SJSA1 (cell line): ENCODE measurements at places on chromosomes 12 and 14. TPM values are rescaled to one million over a fixed set of nuclear protein-coding genes. Genes with fewer than 3 reads are reported as not detected.
A peak's percentile ranks its signal among the peaks of the same experiment; 100 is the strongest.

GRCh38 chr14:25537846-25538455, 488.0 kb upstream of the STXBP6 start:
- H3K27me3 ChIP-seq = no peaks in the 10 kb centered on the region
- peak; percentile 6 for DNase-seq
- H3K4me3 ChIP-seq = no peak overlapping the region
- H3K36me3 ChIP-seq = no peaks in the 10 kb centered on the region

GRCh38 chr14:34750670-34751069, 36.3 kb upstream of the CFL2 start:
- peaks cover 7% of the 10 kb centered on the region for H3K36me3 ChIP-seq
- no peak overlapping the region for H3K4me3 ChIP-seq
- no peak for DNase-seq
- peaks cover 8% of the 10 kb centered on the region for H3K4me1 ChIP-seq
- no peak overlapping the region for H3K27ac ChIP-seq
- no peaks in the 10 kb centered on the region for H3K27me3 ChIP-seq

- no peaks in the 10 kb centered on the region for H3K36me3 ChIP-seq
- DNase-seq = no peak
- H3K27me3 ChIP-seq = no peaks in the 10 kb centered on the region
- H3K4me3 ChIP-seq = no peak overlapping the region
- H3K4me1 ChIP-seq = no peaks in the 10 kb centered on the region
- H3K27ac ChIP-seq = no peak overlapping the region
Observed at GRCh38 chr14:86462193-86462753, 932.3 kb downstream of the FLRT2 start.

- no peak overlapping the region for H3K4me3 ChIP-seq
- no peak overlapping the region for H3K27ac ChIP-seq
- no peaks in the 10 kb centered on the region for H3K4me1 ChIP-seq
- no peak for DNase-seq
- 0 out of 2 replicates have a peak, but pooled peaks cover 4% of the 10 kb centered on the region for H3K27me3 ChIP-seq
- H3K36me3 ChIP-seq = no peaks in the 10 kb centered on the region
Observed at GRCh38 chr14:28877923-28878322, 111.3 kb downstream of the FOXG1 start.

Gene ZNF26
- total RNA-seq = 5.8 and 10.4 TPM in 2 replicates

DNA sequence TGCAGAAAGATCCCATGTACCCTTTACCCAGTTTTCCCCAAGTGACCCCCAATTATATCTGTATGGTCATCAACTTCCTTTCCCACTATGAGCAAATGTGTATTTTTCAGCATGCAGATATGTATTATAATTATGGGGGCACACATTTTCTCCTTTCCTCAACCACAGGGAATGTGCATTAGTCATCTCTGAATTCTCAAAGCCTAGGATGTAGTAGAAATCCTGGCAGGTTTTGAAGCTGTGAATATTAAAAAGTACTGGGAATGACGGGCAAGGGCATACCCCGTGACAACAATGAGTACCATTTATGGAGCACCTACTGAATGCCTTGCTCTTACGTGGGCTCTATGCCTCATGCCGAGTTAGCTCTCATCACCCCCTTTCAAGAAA, 71.5 kb downstream of the VWF start:
- DNase-seq = no peak
- H3K4me1 ChIP-seq = peaks cover 11% of the 10 kb centered on the region
- no peaks in the 10 kb centered on the region for H3K27me3 ChIP-seq
- H3K4me3 ChIP-seq = no peak overlapping the region

DNA sequence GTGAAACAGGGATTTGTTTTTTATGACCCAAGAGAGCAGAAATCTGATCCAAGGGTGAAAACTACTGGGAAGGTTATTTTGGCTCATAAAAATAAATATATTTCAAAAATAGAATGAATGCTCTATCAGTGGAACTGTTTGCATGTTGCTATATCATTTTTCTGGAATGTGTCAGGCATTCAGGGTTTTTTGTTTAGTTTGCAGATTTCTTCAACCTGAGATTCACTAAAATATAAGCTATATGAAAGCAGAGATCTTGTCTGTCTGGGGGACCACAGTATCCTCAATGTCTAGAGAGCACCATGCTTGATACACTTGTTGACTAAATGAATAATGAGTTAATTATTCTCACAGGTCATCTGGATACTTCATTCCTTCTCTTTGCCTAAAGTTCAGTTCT, 165.1 kb downstream of the NUBPL start:
- no peak overlapping the region for H3K4me3 ChIP-seq
- no peaks in the 10 kb centered on the region for H3K36me3 ChIP-seq
- no peak for DNase-seq
- no peaks in the 10 kb centered on the region for H3K4me1 ChIP-seq
- no peaks in the 10 kb centered on the region for H3K27me3 ChIP-seq

GRCh38 chr14:64673748-64674147, 30.5 kb upstream of the PLEKHG3 start:
- no peak overlapping the region for H3K27ac ChIP-seq
- no peaks in the 10 kb centered on the region for H3K36me3 ChIP-seq
- H3K27me3 ChIP-seq = no peaks in the 10 kb centered on the region
- peak; percentile 39 for DNase-seq

- H3K4me1 ChIP-seq = no peaks in the 10 kb centered on the region
- no peak overlapping the region for H3K4me3 ChIP-seq
- H3K27ac ChIP-seq = no peak overlapping the region
- no peaks in the 10 kb centered on the region for H3K36me3 ChIP-seq
- H3K27me3 ChIP-seq = no peaks in the 10 kb centered on the region
Observed at GRCh38 chr12:2528001-2528400, 266.8 kb upstream of the FKBP4 start.

- no peak for DNase-seq
- no peaks in the 10 kb centered on the region for H3K36me3 ChIP-seq
- H3K27me3 ChIP-seq = no peaks in the 10 kb centered on the region
- H3K4me3 ChIP-seq = no peak overlapping the region
Observed at GRCh38 chr12:129241852-129242251, 388.6 kb downstream of the GLT1D1 start.

- no peaks in the 10 kb centered on the region for H3K36me3 ChIP-seq
- H3K4me1 ChIP-seq = peaks cover 11% of the 10 kb centered on the region
- H3K27me3 ChIP-seq = no peaks in the 10 kb centered on the region
- H3K27ac ChIP-seq = peak overlapping the region; percentile 27; the same call in 1 of the 2 replicates
Observed at GRCh38 chr12:52156757-52157565, 34.9 kb downstream of the KRT80 start.

Gene DENND5B
- 18.3 and 22.2 TPM in 2 replicates for total RNA-seq

Gene MYF6
- not detected in 2 replicates for total RNA-seq

DNA sequence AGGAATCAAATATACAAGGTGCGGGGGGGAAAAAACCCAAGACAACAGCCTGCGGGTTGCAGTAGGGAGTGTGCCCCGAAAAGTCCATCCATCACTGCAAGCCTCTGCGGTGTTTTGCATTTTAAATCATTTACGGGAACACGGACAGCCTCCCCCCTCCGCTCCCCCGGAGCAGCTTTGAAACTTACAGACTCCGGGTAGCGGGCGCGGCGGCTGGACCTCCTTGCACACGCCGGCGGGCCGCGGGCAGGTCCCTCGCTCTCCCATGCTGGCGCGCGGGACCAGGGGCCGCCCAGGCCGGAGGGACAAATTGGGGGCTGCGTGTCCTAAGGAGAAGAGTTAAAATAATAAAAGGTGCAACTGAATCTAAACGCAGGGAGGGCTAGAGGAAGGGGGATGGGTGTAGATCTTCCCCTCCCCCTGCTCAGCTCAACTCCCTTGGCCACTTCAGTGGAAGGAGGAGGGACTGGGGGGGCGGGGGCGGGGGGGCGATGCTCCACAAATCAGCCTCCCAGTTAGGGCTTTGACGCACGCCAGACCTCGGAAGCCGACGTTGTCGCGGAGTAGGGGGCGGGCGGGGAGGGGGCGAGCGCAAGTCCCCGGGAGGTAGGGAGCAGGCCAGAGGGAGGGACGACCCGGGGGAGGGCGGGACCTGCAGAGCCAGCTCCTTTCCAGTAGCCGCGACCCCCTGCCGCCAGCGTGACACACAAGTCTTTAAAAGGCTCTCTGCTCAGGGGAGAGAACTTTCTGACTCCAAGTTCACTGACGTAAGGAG, at the start of gene KCNJ8:
KCNJ8 (minus strand) TSS at position 349 of the 775 bp plus-strand sequence. CDS start 1,090 bp downstream, outside the sequence.
- no peak for DNase-seq
- no peaks in the 10 kb centered on the region; the same call in 1 of the 2 replicates for H3K27me3 ChIP-seq
- no peak within 1 kb of the TSS for H3K27ac ChIP-seq
- H3K36me3 ChIP-seq = no peaks in the 10 kb centered on the region

Gene TSPAN8
- not detected in 2 replicates for total RNA-seq

- no peak for DNase-seq
- H3K27ac ChIP-seq = no peak overlapping the region
- no peaks in the 10 kb centered on the region for H3K27me3 ChIP-seq
- peaks cover 94% of the 10 kb centered on the region for H3K36me3 ChIP-seq
Observed at GRCh38 chr12:55757701-55758100, 14.8 kb downstream of the GDF11 start.

- H3K4me1 ChIP-seq = peaks cover 32% of the 10 kb centered on the region
- peak overlapping the region; percentile 22 for H3K27ac ChIP-seq
- H3K4me3 ChIP-seq = no peak overlapping the region
- peak; percentile 89 for DNase-seq
- H3K36me3 ChIP-seq = 0 out of 2 replicates have a peak, but pooled peaks cover 3% of the 10 kb centered on the region
Observed at GRCh38 chr12:2179953-2180736, 127.4 kb downstream of the CACNA1C start.

Gene SINHCAF
- 38.4 and 47.5 TPM in 2 replicates for total RNA-seq

Gene CARMIL3
- total RNA-seq = not detected in 2 replicates

DNA sequence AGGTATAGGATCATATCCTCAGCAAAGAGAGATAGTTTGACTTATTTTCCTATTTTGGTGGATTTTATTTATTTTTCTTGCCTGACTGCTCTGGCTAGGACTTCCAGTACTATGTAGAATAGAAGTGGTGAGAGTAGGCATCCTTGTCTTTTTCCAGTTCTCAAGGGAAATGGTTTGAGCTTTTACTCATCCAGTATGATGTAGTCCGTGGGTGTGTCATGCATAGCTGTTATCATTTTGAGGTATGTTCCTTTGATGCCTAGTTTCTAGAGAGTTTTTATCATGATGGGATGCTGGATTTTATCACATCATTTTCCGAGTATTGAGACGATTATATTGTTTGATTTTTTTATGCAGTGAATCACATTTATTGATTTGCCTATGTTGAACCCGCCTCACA, 97.2 kb downstream of the MGAT4C start:
- no peaks in the 10 kb centered on the region for H3K27me3 ChIP-seq
- H3K36me3 ChIP-seq = no peaks in the 10 kb centered on the region
- no peak overlapping the region for H3K4me3 ChIP-seq
- DNase-seq = no peak
- H3K4me1 ChIP-seq = no peaks in the 10 kb centered on the region

GRCh38 chr12:8156845-8157244, at the start of gene ZNF705A:
Gene ZNF705A (plus strand): TSS chr12:8157015. CDS start chr12:8172626, 15,611 bp downstream.
- H3K4me3 ChIP-seq = no peak within 1 kb of the TSS
- H3K27ac ChIP-seq = peak within 1 kb of the TSS; percentile 90
- peaks cover 22% of the 10 kb centered on the region for H3K4me1 ChIP-seq
- no peaks in the 10 kb centered on the region for H3K36me3 ChIP-seq
- H3K27me3 ChIP-seq = no peaks in the 10 kb centered on the region
- peak; percentile 80 for DNase-seq

DNA sequence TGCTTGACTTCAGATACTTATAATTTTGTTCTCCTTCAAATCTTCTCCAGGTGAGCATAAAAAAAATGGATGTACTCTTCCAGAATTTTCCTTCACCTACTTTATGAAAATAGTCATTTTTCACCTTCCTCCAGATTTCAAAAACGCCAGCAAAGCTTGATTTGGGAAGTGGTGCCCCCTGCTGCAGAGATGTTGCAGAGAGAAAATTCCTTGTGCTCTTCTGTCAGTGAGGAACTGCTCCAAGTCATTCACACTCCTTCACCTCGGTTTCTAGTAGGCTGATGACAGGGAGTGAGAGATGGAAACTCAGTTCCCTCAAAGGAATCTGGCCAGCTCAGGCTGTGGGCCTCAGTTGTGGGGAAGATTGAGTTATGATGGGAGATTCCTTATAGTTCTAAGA, 24.2 kb upstream of the RNASE3 start:
- no peak overlapping the region for H3K4me3 ChIP-seq
- no peaks in the 10 kb centered on the region for H3K36me3 ChIP-seq
- no peaks in the 10 kb centered on the region for H3K4me1 ChIP-seq
- H3K27ac ChIP-seq = no peak overlapping the region

GRCh38 chr14:54594537-54594936, 27.6 kb downstream of the SAMD4A start:
- no peak for DNase-seq
- H3K27ac ChIP-seq = 0 out of 2 replicates have a peak overlapping the region, but pooled peaks have one; percentile 1
- H3K27me3 ChIP-seq = no peaks in the 10 kb centered on the region
- H3K4me1 ChIP-seq = peaks cover 60% of the 10 kb centered on the region

DNA sequence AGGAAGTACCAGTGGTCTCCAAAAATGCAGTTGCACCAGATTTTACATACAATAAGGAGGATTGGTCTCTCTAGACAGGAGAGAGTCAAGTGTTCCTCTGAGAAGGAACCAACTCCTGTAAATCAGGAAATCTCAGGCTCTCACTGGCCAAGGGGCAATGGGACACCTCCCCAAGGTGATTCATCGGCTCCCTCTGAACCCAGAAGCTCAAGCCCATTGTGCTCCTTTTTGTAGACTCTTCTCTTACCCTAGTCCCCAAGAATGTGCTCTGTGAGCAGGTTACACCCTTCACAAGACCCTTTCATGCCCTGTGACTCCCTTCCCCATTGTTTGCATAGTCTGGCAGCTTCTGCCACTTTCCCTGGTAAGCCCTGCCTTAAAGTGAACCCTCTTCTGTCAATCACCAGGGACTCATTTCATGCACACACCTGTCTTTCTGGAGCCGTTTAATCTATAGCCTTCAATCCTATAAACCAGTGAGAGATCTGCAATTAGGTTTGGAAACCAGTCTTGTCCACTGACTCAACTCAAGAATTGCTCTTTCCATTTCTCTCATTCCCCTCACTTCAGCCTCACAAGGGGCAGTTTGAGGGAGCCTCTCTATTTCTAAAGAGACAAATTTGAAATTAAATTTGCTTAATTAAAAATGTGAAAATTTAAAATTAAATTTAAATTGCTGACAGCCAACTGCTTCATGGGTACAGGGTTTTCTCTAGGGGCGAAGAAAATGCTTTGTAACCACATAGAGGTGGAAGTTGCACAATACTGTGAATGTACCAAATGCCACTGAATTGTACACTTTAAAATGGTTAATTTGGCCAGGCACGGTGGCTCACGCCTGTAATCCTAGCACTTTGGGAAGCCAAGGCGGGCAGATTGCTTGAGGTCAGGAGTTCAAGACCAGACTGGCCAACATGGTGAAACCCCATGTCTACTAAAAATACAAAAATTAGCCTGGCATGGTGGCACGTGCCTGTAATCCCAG, 38.3 kb upstream of the LTA4H start:
- H3K27ac ChIP-seq = no peak overlapping the region
- H3K27me3 ChIP-seq = peaks cover 16% of the 10 kb centered on the region
- H3K36me3 ChIP-seq = no peaks in the 10 kb centered on the region
- no peak for DNase-seq
- no peak overlapping the region for H3K4me3 ChIP-seq

GRCh38 chr12:12249216-12250050, 17.4 kb downstream of the LRP6 start:
- H3K27me3 ChIP-seq = no peaks in the 10 kb centered on the region
- DNase-seq = no peak
- H3K4me3 ChIP-seq = no peak overlapping the region
- H3K36me3 ChIP-seq = peaks cover 9% of the 10 kb centered on the region

GRCh38 chr14:103887170-103887501, 39.8 kb upstream of the PPP1R13B start:
- H3K27me3 ChIP-seq = no peaks in the 10 kb centered on the region
- no peaks in the 10 kb centered on the region for H3K36me3 ChIP-seq
- DNase-seq = no peak
- H3K4me3 ChIP-seq = no peak overlapping the region

Gene LMNTD1
- 1.0 and 1.9 TPM in 2 replicates for total RNA-seq

Gene ANKS1B
- not detected in 2 replicates for total RNA-seq

GRCh38 chr12:27140478-27140969, 58.1 kb upstream of the C12orf71 start:
- no peak overlapping the region for H3K27ac ChIP-seq
- H3K4me3 ChIP-seq = no peak overlapping the region
- no peaks in the 10 kb centered on the region for H3K36me3 ChIP-seq
- no peak for DNase-seq
- H3K4me1 ChIP-seq = no peaks in the 10 kb centered on the region
- no peaks in the 10 kb centered on the region for H3K27me3 ChIP-seq

Gene LUM
- total RNA-seq = 505 and 812 TPM in 2 replicates

Gene PLEKHD1
- 0.03 TPM in 1 of 2 replicates, not detected in the other for total RNA-seq

Gene TAS2R7
- not detected in 2 replicates for total RNA-seq
